ENCODE measurements at places on chromosomes 11 and 22.

DNA sequence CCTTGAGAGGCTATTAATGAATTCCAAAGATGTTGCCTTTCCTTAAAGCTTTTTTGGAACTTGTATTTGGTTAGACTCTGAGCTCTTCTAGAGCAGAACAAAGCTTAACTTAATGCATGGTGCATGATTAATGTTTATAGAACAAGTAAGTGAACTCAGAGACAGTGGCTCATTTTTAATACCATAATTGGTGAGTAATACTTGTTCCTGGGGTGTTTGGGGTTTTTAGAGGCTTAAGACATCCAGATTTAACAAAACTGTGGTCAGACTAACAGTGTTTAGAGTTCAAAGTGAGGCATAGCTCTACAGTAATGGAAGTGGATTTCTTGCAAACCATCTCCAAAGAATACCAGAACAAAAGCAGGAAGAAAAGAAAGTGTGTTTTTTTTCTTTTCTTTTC is 73.7 kb upstream of the CTSC start:
- DNase-seq = no peak

DNA sequence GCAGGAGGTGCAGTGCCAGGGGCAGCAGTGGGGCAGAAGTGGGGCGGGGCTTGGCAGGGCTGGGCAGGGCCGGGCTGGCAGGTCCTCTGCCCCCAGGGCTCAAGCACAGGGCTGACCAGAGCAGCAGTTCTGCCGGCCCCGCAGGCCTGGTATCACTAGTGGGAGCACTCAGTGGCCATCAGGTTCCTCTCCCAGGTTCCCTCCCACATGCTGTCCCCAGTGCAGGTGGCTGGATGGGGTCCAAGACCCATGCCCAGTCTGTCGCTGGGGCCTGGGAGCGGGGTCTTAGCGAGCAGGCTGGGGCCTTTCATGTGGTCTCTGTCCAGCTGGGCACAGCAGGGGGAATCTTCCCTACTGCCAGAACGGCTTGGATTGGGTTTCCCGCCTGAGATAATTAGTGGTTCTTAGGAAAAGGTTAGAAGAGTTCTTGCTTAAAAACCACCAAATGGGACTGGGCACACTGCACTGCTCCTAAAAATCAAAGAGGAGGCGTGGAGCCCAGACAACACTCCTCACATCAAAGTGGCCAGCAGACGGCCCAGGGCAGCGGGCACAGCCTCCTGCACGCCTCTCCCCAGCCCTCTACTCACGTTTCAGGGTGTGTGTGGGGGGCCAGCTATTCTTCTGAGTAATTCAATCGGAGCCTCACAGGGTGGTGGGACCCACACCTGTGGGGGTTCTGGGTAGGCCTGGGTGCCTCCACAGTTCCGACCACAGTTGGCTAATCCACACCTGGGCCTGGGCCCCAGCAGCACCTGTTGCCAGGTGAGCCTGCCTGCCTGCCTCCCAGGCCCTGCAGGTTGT is 45.6 kb downstream of the TPCN2 start:
- no peak for DNase-seq

DNA sequence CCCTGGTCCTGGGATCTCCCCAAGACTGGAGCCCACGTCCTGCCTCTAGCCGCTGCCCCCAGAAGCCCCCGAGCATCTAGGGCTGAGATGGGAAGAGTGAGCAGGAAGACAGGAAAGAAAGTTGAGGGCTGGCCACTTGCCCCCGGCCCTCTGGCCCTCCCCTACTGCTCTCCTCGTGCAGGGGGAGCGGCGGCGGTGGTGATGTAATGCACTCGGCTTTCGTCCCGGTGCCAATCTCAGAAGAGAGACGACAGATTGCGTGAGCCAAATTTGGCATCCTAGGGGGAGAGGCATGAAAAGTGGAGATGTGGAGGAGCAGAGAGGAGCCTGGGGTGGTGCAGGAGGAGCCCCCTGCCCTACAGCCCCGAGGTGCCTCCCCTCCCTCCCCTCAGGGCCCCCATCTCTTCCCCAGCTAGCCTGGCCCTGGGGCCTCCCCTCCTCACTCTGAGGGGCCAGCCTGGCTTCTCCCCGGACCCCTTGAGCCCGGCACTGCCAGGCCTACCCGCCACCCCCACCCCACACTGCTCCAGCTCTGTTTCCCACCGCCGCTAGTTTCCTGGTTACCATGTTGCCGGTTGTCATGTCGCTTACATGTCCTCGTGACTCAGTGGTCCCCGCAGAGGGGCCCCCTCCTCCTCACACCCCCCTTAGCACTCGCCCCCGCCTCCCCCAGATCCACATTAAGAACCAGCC is 2.5 kb downstream of the KCNJ4 start:
- DNase-seq = no peak

DNA sequence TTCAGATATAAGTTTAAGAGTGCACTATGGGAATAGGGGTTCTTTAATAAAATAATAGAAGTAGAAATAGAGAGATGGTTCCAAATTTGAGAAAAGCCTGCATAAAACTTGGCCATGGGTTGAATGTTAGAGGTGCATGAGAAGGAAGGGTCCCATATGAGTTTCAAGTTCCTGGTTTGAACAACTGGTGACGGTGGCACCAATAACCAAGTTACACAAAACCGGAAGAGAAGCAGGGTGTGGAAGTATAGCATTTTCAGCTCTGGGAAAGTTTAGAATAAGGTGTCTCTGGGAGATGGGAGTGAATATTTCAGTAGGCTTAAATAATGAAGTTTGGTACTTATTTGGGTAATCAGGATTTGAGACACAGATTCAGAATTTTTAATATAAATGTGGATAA is 2.4 kb downstream of the CASP1 start:
- no peak for DNase-seq

DNA sequence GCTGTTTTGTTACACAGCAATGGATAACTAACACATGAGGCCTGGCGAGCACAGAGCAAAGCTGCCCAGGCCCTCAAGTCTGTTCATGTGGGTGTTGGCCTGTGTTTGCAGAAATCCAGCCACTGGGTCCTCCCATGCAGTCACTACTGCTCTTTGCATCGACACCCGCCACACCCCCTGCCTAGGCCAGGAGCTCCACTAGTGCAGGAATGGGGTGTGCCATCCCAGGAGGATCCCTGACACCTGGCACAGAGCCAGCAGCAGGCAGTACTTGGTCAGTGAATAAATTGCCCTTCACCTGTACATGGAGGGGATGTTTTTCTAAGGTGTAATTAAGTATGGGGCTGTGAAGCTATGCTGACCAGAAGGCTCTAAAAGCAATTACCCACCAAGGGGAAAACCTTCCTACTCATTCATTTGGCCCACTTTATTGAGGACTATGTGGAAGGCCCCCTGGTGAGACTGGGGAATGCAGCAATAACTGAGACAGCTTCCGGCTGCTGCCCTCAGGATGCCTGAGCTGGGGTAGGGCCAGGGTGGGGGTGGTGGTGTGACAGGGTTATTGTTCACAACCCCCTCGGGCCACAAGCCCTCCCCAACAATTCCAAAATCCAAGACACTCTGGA is 160.8 kb downstream of the CRYBB2 start:
- no peak for DNase-seq

GRCh38 chr11:2586087-2586792 is 113.6 kb downstream of the KCNQ1OT1 start:
- no peak for DNase-seq

DNA sequence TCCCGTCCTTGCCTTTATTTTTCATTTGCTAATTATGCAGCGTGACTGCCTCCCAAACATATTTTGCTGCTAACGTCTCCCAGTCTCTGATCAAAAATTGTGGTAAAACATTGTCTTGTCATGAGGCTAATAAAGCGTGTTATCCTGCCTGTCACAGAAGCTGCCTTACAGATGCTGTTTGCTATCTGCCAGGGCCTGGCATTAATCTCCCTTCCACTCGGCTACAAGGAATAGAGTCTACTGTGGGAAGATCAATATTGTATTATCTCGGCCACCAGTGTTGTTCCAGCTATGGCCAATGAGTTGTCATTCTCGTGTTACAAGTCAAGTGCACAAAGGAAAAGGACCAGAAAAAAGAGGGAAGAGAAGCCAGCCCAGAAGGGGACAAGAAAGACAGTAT is 100.3 kb downstream of the SEZ6L start:
- no peak for DNase-seq

GRCh38 chr22:37464181-37464580 is 22.0 kb downstream of the MFNG start:
- no peak for DNase-seq

- DNase-seq = no peak
Observed at GRCh38 chr11:34466802-34467488, 28.2 kb downstream of the CAT start.

GRCh38 chr11:17026487-17027082 is 12.4 kb upstream of the PLEKHA7 start:
- DNase-seq = no peak

GRCh38 chr11:105573091-105573490 is 36.8 kb upstream of the GRIA4 start:
- DNase-seq = no peak

DNA sequence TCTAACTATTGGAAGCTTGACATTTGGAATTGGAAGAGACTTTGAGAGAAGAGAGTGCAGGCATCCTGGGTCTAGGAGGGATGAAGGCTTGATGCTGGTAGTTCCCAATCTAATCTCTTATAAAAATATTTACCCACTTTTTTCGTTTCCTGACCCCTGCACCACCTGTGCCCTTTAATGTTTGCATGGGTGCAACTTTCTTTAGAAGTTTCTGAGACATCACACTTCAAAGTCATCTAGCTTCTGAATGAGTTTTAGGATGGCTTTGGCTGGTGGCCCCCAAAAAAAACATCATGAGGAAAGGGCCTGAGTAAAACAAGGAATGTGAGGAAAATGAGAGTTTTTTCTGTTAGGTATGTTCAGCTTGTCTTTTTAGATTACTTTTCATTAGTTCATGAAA is 1.1 kb downstream of the POLD3 start:
- no peak for DNase-seq

GRCh38 chr11:69409812-69410645 is 71.4 kb upstream of the LINC01488 start:
- DNase-seq = no peak

DNA sequence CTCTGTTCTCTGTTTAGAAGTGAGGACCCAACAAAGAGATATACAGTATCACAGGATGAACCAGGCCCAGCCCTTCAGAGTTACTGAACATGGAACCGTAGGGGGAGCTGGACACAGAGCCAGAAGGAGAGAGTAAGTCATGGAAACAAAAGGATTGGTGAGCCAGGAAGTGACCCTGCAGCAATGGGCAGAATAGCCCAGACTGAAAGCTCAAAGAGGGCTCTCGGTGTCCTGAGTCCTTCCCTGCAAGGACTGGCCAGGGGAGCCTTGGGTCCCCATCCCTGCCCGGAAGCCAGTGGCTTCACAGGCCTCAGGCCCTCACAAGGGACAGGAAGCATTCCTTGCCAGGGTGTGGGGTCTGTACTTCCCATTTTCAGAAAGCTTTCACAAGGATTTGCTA is 150.6 kb downstream of the SPATA19 start:
- DNase-seq = no peak

DNA sequence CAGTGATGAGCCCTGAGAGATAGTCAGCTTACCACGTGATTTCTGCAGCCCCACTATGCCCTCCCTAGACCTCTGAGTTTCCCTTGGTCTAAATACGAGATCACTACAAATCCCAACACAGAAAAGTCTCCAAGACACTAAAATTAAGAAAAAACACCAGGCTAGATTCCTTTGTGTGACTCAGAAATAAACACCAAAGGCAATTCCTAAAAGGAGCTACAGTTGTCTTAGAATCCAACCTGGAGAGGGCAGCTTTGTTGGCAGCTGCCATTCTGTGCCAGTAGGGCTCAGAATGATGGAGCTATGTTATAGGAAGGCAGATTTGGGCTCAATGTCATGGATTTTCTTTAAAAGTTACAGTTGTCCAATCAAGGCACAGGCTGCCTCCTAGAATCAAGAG is 37.1 kb upstream of the HMGXB4 start:
- no peak for DNase-seq

GRCh38 chr11:41461057-41461681 is 1.7 kb upstream of the LRRC4C start:
- DNase-seq = no peak

GRCh38 chr11:45805305-45806071 is 539 bp downstream of the SLC35C1 start:
- peak; percentile 26 for DNase-seq

- no peak for DNase-seq
Observed at GRCh38 chr11:7869467-7869866, 61.6 kb downstream of the OR10A6 start.

GRCh38 chr11:76244316-76244851 is 38.1 kb upstream of the WNT11 start:
- no peak for DNase-seq

GRCh38 chr22:37362621-37363020 is 64.7 kb downstream of the ELFN2 start:
- no peak for DNase-seq

DNA sequence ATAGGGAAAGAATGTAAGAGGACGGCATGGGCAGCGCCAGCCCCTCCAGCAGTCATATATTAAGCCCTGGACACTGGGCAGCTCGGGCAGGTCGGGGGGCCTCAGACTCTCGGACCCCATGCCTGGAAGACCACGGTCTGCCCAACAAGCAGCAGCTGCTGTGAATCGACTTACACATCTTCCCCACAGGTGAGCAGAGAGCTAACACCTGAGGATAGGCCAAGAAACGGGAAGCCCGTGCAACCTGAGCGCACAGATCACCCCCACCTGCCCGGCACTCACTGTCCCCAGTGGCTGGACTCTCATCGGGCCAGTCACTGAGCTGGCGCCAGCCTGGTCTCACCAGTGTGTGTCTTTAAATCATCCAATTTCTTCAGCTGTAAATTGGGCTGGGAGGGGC is 4.7 kb upstream of the TCF20 start:
- no peak for DNase-seq

GRCh38 chr11:81756864-81757595 is 976.6 kb downstream of the FAM181B start:
- DNase-seq = no peak

- DNase-seq = no peak
Observed at GRCh38 chr22:41781507-41781906, 19.0 kb upstream of the CCDC134 start.

GRCh38 chr11:44824300-44824704 is 97.5 kb downstream of the TSPAN18 start:
- DNase-seq = peak; percentile 90

- DNase-seq = no peak
Observed at GRCh38 chr22:50218153-50218995, 17.6 kb downstream of the SELENOO start.

- DNase-seq = no peak
Observed at GRCh38 chr11:82815406-82815805, 81.7 kb upstream of the FAM181B start.

- DNase-seq = no peak
Observed at GRCh38 chr11:71491531-71491930, 35.5 kb upstream of the KRTAP5-7 start.
